ENCODE measurements at places on chromosomes 3 and 15. TPM values are rescaled to one million over a fixed set of nuclear protein-coding genes. Genes with fewer than 3 reads are reported as not detected.

Gene MYZAP
- under 0.01 TPM for total RNA-seq

Gene HRH1
- 12.1 TPM for total RNA-seq

Gene CCDC54
- not detected for total RNA-seq

Gene EPHA3
- total RNA-seq = under 0.01 TPM

Gene HCLS1
- total RNA-seq = 1.8 TPM

Gene MNS1
- total RNA-seq = 3.5 TPM

Gene DPPA4
- total RNA-seq = not detected

Gene BMF
- under 0.01 TPM for total RNA-seq

Gene PRRT3
- total RNA-seq = 2.6 TPM

Gene APOD
- 204 TPM for total RNA-seq

Gene HIGD2B
- total RNA-seq = not detected

Gene SNX22
- 0.39 TPM for total RNA-seq

Data from subcutaneous preadipocyte (primary cell).